ENCODE measurements at places on chromosomes 3 and 15. TPM values are rescaled to one million over a fixed set of nuclear protein-coding genes. Genes with fewer than 3 reads are reported as not detected.

DNA sequence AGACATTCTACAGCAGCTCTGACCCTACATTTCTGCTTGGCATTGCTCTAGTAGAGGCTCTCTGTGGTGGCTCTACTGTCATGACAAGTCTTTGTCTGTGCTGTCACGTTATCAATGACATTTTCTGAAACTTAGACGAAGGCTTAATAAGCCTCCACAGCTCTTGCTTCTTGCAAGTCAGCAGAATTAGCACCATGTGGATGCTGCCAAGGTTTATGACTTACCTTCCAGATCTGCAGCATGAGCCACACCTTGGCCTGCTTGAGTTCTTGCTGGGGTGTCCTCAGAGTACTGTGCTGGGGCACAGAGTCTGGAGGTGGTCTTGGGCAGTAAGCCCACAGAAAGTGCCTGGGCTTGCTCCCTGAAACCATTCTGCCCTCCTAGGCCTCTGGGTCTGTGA, 9.8 kb downstream of the RTP1 start:
- no peak for DNase-seq

The SGO1 gene
- polyA plus RNA-seq: 1.3 TPM

GRCh38 chr3:39718674-39719595, 90.5 kb upstream of the MYRIP start:
- no peak for DNase-seq

The EDEM1 gene
- 42.5 TPM for polyA plus RNA-seq

DNA sequence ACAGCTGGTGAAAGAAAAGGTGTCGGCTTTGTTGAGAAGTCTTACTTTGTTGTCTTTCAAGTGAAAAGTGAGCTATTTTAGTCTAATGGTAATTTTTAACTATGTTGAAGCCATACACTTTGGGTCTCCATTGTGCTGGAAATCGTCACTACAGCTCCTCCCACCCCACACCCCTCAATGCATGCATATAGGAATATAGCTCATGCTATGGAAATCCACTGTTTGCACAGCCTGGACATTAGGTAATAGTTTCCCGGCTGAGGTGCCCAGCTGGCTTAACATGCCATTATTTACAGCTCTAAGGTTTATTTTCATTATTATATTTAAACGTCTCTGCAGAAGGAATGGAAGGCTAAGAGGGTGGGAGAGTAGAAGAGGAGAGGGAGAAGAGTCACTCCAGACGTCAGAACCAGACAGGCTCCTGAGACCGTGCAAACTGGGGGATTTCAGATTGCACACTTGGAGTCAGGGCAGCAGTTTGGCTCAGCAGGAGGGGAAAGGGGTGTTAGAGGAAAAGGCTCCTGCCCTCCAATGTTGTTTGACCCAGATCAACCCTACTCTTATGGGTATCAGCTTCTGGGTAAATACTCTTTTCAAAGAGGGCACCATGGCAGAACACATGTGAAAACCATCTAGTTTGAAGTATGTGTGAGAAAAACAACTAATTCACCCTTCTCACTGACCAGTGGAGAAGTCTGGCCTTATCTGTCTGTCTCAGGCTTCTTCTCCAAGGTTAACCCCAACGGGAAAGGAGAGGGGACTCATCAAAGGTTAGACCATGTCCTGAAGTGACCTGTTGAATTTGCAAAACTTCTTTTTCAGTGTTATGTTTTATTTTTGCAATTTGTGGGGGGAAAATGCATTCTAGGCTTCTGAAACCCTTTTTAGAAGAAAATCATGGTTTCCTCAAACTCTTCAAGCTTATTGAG, 218.7 kb upstream of the CTDSPL start:
- no peak for DNase-seq

The SCG5 gene
- 44.4 TPM for polyA plus RNA-seq

DNA sequence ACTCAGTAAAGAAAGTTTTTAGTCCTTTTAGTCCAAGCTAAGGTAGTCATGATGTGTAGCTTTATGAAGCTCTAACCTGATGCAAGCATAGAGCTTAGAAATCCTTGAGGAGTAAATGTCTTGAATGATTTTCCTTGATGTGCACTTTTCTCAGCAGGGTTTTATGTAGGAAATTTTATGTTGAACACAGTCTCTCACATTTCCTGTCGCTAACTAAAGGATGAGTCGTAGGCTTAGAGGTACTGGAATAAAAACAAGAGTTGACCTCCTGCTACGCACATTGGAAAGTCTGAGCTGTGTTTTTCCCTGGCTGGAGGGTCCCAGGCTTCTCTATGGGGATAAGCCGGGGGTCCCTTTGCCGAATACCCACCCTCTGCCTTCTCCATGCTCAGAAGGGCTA, 34.7 kb upstream of the ZPLD1 start:
- no peak for DNase-seq

The FETUB gene
- polyA plus RNA-seq: not detected

- no peak for DNase-seq
Observed at GRCh38 chr3:79187426-79187825, 580.4 kb downstream of the ROBO1 start.

GRCh38 chr15:101180620-101181307, 71.1 kb downstream of the CHSY1 start:
- DNase-seq: no peak

GRCh38 chr15:90930861-90931574, 1.3 kb downstream of the HDDC3 start:
- DNase-seq: no peak

DNA sequence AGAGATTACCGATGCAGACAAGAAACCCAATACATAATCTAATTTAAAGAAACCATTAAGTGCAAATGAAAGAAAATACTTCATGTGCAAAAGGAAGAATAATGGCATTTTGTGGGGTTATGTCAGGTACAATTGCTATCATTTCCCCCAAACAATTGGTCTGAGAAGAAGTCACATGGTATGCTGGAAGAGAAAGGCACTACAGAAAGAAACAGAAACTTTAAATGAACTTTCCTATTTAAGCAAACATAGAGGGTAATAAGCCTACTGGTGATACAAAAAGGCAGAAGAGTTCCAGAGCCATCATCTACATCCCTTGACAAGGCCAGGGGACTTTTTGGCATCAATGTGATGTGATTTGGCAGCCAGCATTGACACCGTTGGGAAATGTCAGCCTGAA, 302.4 kb upstream of the WNT5A start:
- no peak for DNase-seq

Measured in AG04450 (cell line).